SK-N-DZ (cell line): ENCODE measurements at places on chromosomes 6 and 20.
A peak's percentile ranks its signal among the peaks of the same experiment; 100 is the strongest.

- DNase-seq, result no peak
Observed at GRCh38 chr6:109820706-109821350, 129.7 kb downstream of the FIG4 start.

GRCh38 chr6:166610069-166610468, 17.0 kb downstream of the RPS6KA2 start:
- DNase-seq, result no peak

DNA sequence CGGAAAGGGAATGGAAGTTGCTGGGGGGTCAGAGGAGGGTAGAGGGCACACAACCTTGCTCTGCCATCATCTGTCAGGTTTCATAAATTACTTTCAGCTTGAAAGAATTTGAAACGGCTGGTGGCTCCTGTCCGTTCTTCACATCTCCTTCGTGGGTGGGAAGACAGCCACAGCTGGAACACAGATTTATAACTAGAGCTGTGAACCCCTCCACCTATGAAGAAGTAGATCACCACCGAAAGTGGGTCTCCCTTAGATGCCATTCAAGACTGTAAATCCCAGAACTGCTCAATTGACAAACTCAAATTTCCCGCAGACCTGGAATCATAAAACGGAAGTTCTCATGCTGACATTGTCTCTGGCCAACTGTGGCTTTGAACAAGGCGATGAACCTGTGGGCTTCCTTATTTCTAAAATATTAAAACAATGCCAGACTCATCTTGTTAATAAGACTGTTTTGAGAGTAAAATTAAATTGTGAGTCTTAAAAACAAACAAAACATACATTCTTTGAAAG, 65.3 kb downstream of the BTBD3 start:
- no peak for DNase-seq

- peak; percentile 92 for DNase-seq
Observed at GRCh38 chr6:35727231-35727934, 9.4 kb upstream of the ARMC12 start.

GRCh38 chr20:21583486-21584168, 69.8 kb upstream of the NKX2-2 start:
- DNase-seq, result no peak

GRCh38 chr6:24340998-24341938, 16.6 kb downstream of the DCDC2 start:
- no peak for DNase-seq

DNA sequence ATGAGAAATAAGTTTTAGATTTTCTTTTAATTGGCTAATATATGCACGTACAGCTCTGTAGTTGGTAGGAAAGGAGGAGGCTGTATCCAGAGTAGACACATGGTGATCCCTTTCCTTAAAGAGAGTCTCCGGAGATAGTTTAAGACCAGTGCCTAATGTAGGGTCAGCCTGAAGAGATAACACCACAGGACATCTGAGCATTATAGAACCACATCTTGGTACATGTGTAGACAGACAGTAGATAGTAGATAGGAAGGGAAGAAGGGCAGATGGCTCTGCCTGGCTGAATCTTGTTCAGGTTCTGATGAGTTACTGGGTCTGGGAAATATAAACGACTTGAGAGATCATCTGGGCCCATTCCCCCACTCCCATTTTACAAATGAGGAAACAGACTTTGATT, 18.5 kb downstream of the CHMP4B start:
- no peak for DNase-seq

DNA sequence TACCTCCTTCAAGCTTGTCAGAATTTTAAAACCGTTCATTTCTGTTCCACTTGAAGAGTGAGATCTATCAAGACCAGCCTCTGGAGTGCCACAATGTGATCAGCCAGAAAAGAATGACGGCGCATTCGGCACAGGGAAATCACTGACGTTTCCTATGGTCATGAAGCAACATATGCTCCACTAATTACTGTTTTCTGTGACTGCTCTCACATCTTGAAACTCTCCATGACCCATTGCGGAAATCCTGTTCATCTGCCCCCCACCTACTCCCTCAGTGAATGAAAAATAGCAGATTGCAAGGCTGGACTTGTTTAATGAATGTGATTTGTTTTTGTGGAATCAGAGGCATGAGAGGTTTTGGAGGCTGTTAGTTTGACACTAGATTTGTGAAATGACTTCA, 53.2 kb downstream of the SAMD5 start:
- no peak for DNase-seq

DNA sequence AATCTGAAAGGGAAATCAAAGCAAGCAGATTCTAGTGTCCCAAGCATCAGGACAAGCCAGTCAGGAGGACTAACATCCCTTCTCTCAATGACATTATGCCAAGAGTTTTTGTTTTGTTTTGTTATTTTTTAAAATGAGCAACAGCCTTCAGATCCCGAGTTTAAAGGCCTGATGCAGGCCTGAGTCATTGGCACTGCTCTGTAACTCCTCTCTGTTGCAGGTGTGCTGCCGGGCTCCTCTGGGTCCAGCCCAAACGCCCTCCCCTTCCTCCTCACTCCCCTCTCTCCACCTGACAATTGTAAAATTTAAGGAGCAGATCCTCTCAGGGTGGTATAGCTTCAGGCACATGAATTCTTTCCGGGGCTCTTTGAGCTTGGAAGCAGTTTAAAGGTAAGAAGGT, 502.0 kb downstream of the BMP2 start:
- no peak for DNase-seq

- DNase-seq, result no peak
Observed at GRCh38 chr6:161027385-161027784, 35.8 kb downstream of the MAP3K4 start.

DNA sequence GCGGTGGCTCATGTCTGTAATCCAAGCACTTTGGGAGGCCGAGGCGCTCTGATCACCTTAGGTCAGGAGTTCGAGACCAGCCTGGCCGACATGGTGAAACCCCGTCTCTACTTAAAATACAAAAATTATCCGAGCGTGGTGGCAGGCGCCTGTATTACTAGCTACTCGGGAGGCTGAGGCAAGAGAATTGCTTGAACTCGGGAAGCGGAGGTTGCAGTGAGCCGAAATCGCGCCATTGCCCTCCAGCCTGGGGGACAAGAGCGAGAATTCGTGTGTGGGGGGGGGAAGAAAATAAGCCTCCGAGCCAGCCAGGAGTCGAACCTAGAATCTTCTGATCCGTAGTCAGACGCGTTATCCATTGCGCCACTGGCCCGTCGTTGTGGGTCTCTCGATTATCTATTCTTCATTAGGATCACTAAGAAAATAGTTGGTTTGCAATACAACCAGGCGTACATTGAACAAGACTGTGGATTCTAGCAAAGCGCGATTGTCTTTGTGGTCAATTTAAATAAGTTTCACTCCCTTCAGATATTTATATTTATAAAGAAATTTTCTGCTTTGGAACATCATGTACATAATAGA, 33.9 kb upstream of the PRSS16 start:
- DNase-seq, result no peak

DNA sequence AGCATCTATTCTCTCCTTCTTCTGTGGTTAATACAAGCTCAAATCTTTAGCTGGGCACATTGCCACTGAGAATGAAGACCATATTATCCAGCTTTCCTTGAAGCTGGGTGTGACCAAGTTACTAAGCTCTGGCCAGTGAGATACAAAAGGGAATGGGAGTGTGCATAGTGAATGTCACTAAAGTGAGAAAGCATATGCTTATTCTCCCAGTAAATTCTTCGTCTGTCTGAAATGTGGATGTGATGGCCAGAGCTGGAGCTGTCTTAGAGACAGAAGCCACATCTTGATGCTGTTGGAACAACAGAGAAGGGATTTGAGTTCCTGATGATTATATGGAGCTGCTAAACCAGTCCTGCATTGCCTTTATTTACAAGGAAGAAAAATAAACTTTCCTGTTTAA, 60.1 kb downstream of the SESN1 start:
- DNase-seq, result no peak

DNA sequence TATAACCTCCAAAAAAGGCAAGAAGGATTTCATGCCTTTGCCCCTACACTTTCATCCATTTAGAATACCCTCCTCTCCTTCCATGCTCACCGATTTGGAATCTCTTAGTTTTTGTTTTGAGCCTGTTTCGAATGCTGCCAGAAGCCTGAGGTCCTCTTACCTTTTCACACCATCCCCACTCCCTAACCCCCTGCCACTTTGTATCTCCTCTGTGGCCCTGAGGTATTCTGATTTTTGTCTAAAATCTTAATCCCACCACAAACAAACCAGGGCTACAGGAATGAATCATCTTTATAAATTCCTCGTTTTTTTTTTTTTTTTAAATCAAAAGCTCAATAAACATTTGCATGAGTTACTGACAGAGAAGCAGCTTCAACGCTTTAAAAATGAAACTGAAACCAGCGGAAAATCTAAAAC, 1.6 kb upstream of the RPS12 start:
- no peak for DNase-seq

DNA sequence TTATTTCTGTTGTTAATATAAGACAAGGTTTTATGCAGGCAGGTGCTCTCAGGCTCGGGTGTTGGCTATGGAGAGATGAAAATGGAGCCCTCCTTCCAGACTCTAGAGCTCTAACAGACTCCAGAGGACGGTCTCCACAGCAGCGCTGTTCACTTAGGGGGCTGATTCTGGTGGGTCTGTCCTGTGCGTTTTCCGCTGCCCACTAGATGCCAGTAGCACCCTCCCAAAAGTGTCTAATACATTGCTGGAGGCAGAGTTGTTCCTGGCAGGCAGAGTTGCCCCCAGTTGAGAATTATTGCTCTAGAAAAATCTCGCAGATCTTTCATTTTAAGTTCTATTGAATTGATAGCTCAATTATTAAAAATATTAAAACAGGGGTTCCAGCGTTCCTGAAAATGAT, 109.9 kb downstream of the MAP3K4 start:
- peak; percentile 6 for DNase-seq

DNA sequence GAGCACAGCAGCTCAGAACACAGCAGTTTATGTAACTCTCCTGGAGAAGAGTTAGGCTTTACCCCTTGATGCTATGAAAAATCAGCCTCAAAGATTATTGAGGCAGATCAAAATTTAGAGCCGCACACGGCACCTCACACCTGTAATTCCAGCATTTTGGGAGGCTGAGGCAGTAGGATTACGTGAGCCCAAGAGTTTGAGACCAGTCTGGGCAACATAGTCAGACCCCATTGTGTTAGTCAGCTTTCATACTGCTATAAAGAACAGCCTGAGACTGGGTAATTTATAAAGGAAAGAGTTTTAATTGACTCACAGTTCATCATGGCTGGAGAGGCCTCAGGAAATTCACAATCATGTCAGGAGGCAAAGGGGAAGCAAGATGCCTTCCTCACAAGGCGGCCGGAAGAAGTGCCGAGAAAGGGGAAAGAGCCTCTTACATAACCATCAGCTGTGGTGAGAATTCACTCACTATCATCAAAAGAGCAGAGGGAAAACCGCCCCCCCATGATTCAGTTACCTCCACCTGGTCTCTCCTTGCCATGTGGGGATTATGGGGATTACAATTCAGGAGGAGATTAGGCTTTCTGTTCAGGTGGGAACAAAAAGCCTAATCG, 87.7 kb downstream of the SGK1 start:
- no peak for DNase-seq

GRCh38 chr20:22626496-22626895, 42.1 kb upstream of the FOXA2 start:
- no peak for DNase-seq

GRCh38 chr6:54291146-54291545, 17.1 kb upstream of the TINAG start:
- DNase-seq, result no peak

DNA sequence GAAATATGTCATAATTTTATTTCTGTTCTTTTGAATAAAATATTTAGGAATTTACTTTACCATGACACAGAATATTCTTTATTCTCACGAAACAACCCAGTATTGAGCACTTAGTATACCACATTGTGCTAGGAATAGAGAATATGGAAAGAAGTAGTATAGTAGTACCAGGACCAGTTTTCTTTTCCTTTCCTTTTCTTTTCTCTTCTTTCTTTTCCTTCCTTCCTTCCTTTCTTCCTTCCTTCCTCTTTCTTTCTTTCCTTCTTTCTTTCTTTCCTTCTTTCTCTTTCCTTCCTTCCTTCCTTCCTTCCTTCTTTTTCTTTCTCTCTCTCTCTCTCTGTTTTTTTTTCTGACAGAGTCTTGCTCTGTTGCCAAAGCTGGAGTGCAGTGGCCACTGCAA, 7.5 kb upstream of the PLCB4 start:
- DNase-seq, result no peak

DNA sequence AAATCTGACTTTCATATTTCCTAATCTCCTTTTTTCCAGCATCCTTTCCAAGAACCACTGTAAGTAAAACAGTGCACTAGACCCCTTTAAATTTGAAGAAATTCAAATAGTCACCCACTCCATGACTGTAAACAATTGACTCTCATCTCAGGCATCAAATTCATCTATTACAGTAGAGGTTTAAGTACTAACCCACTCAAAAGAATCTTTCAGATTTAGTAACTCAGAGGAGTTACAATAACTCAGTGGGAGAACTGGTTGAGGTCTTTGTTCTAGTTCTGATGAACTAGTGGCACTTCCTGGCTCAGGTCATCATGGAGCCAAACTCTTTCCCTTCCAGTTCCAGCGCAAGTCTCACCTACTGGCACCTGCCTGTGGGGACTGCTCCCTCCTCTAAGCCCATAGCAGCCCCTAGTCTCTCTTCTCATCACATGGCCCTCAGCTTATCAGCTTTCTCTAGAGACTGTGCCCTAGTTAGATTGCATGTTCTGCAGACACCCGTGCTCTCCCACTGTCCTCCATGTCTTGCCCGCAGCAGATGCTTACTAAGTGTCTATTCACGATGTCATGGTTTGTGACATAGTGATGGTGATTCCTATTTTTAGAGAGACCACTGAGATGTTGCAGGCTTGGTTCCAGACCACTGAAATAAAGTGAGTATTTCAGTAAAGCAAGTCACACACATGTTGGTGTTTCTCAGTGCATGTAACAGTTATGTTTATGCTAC, 196.2 kb downstream of the TBC1D7 start:
- DNase-seq, result no peak

- no peak for DNase-seq
Observed at GRCh38 chr6:168089186-168090063, 10.4 kb upstream of the FRMD1 start.

GRCh38 chr6:4732691-4733315, 43.4 kb upstream of the CDYL start:
- no peak for DNase-seq

- DNase-seq, result no peak
Observed at GRCh38 chr6:26250698-26251044, 114.3 kb upstream of the BTN3A2 start.

- no peak for DNase-seq
Observed at GRCh38 chr20:35179292-35180212, 7.7 kb downstream of the PROCR start.

DNA sequence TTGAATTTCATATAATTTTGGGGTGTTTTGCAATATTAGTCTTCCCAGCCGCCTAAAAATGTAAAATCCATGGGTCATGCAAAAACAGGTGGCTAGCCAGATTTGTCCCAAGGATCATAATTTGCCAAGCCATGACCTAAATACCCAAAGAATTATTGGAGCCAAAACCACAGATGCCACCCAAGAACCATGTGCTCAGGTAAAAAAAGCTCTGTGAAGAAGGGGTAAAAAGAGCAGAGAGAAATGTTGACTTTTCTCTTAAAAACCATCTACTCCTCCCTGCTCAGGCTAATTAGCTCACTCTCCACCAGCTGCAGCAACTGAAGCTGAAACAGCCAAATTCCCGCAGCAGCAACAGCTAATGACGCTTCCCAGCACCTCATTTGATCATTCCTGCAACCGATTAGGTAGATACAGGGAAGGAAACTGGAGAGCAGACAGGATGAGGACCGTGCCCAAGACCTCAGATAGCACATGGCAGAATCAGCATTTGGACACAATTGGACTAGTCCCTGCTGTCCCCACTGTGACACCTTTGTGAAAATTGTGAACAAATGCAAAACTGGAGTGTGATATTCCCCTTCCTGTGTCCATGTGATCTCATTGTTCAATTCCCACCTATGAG, 107.9 kb upstream of the NXT1 start:
- DNase-seq, result no peak

GRCh38 chr6:146595972-146596731, 2.6 kb upstream of the ADGB start:
- DNase-seq, result no peak
